NCI-H1417 treated with DMSO at 0.1 percent for 48 hours (cell line): ENCODE measurements at places on chromosomes 3 and 15.

GRCh38 chr15:26521691-26522198, 251.1 kb downstream of the GABRB3 start:
- no peak for DNase-seq

DNA sequence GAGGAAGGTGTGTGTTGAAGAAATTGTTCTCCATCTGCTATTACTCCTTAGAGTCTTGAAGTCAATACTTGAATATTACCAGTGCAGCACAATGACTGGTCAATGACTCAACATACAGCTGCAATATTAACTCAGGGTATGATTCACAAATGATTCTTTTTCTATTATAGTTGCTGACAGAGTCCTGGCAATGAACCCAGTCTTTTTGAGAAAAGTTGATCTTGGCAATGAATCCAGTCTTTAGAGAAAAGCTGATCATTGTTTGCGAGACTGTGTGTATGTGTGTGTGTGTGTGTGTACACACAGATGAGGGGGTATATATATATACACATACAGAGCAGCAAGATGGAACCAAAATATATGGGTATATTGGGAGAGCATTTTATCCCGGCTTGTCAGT, 315.1 kb downstream of the ZNF385D start:
- DNase-seq: no peak

DNA sequence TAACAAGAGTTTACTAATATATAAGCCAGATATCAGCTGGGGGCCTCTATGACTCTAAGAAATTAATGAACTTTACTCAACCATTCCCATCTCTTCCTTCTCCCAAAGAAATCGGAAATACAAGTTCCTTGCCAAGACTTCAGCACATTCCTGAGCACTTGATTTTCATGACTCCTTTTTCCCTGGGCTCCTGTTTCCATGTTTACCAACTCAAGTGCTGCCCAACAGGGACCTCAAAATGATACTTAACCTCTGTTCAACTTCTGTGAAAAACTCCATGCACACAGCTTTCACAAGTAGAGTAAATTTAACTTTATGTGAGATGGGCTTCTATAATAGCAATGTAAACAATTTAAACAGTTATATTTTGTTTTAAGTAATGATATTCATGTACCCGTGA, 315.8 kb upstream of the CDIN1 start:
- no peak for DNase-seq

- DNase-seq: no peak
Observed at GRCh38 chr3:45655906-45656305, 33.3 kb upstream of the SACM1L start.

GRCh38 chr15:67743558-67743957, 81.8 kb upstream of the SKOR1 start:
- DNase-seq: no peak

DNA sequence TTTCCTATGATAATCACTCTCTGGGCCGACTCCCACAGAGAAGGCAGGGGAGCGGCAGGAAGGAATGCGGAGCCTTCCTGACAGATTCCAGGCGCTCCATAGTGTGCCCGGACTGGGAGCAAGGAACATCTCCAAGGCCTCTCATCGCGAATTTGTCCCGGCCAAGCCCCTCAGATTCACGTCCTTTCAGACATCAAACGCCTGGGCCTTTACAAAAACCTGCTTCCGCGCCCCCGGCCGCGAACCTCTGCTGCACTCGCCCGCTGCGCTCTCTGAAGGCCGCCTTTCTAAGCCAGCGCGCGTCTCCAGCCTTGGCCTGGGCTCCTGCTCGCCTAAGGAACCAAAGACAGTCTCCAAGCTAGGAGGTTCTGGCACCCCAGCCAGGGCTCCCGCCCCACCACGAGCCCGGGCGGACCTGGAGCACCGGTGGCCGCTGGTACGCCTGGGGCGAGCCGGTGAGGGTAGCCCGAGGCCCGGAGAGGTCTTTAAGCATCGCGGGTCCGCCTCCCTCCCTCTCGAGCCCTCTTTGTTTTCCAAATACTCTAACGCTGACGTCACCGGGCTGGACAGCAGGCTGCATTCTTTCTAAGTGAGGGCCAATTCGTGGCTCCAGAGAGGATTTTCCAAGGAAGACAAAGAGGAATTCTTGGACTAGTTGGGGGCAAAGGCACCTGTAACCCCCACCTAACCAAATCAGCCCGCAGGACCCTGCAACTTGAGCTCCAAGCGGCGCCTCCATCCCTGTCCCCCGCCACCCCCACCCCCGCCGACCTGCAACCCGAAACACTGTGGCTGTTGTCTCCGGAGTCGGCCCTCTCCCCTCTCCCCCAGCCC, 759 bp downstream of the AMOTL2 start:
- DNase-seq: no peak

GRCh38 chr3:181683563-181683962, 28.2 kb upstream of the SOX2 start:
- DNase-seq: no peak

- no peak for DNase-seq
Observed at GRCh38 chr3:72155391-72156064, 370.6 kb upstream of the PROK2 start.

- no peak for DNase-seq
Observed at GRCh38 chr15:40097968-40098476, 10.7 kb downstream of the BMF start.
